CD4-positive, alpha-beta T cell treated with Interleukin-15 for 4 hours (primary cell): ENCODE measurements at places on chromosomes 4 and X.

DNA sequence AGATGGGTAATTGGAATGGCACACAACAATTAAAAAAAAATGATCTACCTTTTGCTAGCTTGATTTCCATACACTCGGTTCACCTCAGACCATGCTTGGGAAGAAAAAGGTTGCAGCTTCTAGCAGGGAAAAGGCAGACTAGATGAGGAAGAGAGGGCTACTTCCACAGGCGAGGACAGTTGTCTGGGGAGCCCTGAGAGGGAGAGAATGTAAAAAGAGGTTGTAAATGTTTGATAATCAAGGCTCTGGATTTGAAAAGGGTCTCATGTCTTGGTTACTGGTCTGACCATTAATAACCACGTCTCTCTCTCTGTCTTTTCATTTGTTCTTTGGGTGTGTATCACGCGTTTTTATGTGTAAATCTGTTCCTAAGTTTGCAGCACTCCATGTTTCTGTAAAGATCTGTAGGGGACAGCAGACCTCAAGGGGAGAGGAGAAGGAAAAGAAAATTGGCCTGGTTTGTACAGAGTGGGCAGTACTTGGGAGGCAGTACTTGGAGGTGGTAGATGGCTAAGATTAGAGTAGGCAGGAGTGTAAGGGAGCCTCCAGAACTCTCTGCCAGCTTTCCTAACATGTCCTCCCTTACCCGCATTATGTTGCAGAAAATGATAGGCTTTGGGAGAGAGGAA, 750 bp downstream of the ARMCX5 start:
- DNase-seq: no peak

GRCh38 chr4:88137112-88137511, 21.3 kb downstream of the ABCG2 start:
- DNase-seq: no peak

GRCh38 chrX:101416691-101417090, 8.7 kb downstream of the HNRNPH2 start:
- no peak for DNase-seq

GRCh38 chrX:68049466-68049865, 383.8 kb downstream of the OPHN1 start:
- no peak for DNase-seq
